ENCODE measurements at places on chromosomes 1 and 21.

DNA sequence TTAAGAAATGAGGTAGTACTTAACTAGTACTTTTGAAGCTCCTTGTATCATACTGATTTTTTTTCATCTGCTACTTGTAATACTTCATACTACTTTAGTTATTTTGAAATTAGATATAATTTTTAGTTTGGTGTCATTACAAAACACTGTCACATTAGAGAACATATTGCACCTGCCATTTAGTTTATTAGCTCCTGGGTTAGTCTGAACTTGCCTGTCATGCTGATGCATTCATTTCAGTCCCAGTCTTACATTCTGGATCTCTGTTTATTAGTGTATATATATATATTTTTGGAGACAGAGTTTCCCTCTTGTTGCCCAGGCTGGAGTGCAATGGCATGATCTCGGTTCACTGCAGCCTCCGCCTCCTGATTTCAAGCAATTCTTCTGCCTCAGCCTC, 50.3 kb downstream of the DYRK1A start:
- DNase-seq = no peak

DNA sequence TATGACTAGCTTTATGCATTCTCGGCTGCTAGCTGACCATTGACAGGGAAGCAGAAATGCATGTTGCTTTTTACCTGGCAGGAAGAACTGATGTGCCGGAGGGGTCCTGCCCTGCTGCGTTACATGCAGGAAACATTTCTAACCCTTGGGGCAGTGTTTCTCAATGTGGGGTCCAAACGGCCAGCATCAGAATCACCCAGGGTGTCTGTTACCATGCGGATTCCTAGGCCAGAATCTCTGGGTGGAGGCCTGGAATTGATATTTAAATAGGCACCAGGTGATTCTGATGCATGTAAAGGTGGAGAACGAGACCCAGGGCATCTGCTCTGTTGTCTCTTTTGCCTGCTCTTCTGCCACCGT, 182.7 kb downstream of the PCP4 start:
- no peak for DNase-seq

- no peak for DNase-seq
These were observed 14.6 kb downstream of the TEX38 start for GRCh38 chr1:46686255-46686654.

DNA sequence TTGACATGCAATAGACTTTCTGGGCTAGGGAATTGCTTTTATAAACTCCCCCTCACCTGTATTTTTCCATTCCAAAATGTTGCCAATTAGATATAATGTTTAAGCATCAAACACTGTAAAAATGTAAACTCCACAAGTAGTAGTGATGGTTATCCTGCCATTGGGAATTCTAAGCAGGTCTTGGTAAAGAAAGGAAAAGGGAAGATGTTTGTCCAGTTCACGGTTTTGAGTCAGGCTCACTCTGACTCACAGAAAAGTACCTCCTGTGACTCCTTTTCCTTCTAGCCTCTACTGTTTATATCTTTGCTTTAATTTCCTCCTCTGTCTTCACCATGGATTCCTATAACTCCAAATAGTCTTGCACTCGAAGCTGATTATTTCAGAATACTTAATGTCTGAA, 19.0 kb upstream of the PTPN14 start:
- peak; percentile 77 for DNase-seq

DNA sequence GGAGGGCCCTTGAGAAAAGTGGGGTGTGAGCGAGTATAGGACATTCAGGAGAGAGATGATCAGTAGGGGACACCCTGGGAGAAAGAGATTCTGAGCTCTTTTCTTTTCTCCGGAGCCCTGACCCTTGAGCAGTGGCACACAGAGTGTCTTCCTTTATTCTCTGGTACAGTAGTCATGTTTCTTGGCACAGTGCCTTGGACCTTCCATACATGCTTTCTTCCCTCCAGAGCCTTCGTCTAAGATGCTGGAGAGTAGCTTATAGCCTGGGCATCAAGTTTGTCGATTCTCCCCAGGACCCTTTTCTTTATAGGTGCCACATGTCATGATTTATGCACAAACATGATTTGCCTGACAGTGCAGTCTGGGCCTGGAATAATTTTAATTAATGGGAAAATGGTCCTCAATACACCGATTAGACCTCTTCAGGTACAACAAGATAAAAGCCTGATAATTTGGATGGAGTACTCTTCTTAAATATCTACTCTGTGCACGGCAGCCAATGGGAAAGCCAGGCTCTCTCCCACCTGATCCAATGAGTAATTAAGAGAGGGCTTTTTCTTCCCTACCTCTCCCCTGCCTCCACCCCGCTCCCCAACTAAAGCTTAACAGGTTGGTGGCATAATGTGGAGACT, at the start of gene TBX19:
TSS of gene TBX19 (plus strand) at position 582 of the 632 bp plus-strand sequence. CDS start 214 bp downstream, outside the sequence.
- no peak for DNase-seq

DNA sequence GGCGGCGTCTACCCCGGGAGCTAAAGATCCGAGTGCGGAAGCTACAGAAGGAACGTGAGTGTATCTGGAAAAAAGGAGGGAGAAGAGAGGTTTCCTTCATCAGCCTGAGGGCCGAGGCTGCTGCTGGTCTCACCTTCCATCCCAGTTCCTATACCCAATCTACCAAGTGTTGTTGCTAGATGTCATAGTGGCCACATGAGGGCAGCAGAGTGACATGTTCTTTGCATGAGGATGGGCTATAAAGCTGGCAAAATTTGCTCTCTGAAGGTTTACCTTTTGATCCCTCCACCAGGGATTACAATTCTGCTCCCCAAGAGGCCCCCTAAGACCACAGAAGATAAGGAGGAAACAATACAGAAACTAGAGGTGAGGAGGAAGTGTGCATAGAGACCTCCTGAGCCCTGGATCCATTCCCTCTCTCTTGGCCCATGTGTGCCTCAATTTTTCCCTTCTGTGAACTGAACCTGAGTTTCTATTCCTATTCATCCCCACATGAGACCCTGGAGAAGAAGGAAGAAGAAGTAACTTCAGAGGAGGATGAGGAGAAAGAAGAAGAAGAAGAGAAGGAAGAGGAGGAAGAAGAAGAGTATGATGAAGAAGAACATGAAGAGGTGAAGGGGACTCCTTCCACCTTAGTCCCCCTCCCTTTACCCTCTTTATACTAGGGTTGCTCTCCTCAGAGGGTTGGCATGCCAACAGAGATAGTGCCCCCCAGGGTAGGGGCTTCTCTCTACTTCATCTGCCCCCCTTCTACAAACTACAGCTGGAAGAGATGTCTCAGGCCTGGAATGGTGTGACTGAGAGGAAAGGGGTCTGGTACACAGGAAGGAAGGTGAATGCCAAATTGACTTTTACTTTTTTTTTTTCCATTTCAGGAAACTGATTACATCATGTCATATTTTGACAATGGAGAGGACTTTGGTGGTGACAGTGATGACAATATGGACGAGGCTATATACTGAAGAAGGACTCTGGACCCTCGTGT, 13.3 kb downstream of the POLR3GL start:
- peak; percentile 79 for DNase-seq

GRCh38 chr1:30744060-30744756, 13.4 kb downstream of the LAPTM5 start:
- no peak for DNase-seq

DNA sequence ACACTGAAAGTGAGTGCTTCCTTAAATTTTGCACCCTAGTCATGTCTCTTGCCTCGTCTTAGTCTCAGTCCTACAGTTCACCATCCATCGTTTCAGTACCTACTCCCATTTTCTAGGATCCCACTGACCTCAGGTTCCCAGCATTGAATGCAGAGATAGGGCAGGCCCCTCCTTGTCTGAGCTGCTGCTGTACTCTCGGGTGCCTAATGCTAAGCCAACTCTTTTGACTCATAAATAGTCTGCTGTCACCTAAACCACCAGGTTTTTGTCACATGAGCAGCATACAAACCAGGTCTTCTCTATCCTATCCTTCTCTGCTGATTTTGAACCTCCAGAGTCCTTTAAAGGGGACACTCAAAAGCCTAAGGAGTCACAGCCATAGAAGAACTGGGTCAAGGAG, 3.0 kb downstream of the ARHGAP30 start:
- no peak for DNase-seq

DNA sequence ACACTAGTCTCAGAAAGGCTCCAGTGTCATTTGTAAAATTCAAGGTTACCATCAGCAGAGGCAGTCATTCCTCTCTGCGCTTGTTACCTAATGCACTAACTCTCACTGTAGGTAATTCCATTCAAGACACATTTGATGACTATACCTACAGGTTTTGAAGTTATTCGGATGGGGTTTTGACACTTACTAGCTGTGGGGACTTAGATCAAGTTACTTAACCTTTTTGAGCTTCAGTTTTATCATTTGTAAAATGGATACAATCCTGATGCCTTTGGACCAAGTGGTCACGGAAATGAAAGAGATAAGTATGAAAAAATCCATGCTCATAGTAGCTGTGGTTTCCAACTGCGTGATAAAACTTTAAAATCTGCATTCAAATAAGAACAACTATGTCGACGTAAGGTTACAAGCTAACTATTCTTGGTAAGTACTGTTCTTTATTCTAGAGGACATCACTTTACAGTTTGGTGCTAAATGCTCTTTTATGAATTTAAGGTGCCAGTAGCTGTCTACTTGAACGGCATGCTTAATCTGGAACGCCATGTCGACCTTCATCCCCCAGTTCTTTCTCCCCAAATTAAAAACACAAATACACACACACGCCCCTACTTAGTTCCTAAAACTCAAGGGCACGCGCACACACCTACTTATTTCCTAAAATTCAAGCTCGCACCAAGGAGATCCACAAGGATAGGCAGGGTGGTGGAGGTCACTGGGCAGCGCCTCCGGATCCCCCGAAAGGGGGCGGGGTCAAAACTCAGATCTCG, 550 bp upstream of the NFYC start:
- no peak for DNase-seq

DNA sequence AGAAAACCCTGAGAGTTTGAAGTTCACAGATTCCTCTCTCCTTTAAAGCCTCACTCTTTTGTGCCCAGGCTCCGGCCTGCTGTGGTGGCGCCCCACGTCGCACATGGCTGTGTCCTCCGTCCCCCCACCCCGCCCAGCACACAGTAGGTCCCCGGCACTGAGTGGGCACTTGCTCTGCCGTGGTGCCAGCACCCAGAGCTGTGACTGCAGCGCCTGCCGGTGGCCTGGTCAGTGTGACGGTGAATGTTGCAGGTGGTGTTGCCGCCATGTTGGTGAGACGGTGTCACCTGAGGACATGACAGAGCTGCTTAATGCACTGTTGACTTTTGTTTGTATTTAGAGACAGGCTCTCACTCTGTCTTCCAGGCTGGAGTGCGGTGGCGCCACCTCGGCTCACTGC, 3.4 kb downstream of the ATAD3C start:
- no peak for DNase-seq

GRCh38 chr1:11501491-11501897, 22.5 kb downstream of the DISP3 start:
- DNase-seq = no peak

DNA sequence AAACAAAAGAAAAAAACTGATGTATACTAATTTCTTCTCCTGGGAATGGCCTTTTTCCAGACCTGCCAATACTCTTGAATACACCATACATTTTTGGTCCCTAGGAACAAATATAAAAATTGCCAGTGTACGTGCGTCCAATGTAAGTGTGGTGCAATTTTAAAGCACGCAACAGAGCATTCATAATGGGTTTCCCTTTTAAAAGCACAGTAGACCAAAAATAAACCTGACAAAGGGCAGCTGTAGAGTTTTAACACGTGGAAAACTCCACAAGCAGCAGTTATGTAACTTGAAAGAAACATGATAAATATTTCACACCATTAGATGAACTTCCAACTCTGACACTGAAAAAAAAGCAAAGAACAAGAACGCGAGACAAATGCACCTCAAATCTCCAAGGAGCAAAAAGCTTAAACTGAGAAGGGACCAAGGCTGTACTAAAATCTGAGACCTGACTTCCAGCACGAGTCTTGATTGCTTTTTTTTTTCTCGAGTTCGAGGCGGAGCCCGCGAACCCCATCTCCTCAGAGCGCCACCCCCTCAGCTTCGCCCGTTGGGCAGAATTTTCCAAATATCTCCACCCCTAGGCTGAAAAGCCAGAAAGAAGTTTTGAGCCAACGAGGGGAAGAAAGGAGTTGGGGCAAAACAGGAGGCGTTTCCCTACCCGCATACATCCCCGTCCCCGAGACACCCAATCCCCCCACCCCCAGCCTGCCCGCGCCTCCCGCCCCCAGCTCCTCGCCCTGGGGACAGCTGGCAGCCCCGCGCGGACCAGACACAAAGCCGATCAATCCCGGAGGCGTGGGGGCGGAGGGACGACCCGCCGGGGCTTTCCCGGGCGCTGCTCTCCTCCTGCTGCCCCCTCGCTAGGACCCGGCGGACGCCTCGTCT, at the start of gene JAM2:
TSS of gene JAM2 (plus strand) at position 599 of the 891 bp plus-strand sequence. CDS start 564 bp downstream, outside the sequence.
- DNase-seq = no peak

GRCh38 chr1:208653426-208653825, 409.2 kb upstream of the PLXNA2 start:
- DNase-seq = no peak

GRCh38 chr1:229164836-229165735, 105.8 kb upstream of the RAB4A start:
- DNase-seq = no peak
